ENCODE measurements at places on chromosomes 4 and X. TPM values are rescaled to one million over a fixed set of nuclear protein-coding genes. Genes with fewer than 3 reads are reported as not detected.

The AFAP1 gene
- 31.4 TPM for total RNA-seq

The RPA4 gene
- 2.3 TPM for total RNA-seq

The G3BP2 gene
- 149 TPM for total RNA-seq

The AFF2 gene
- total RNA-seq: 0.63 TPM

The CNGA1 gene
- total RNA-seq: 5.4 TPM

The ASB9 gene
- 2.7 TPM for total RNA-seq

Measured in mucosa of descending colon (tissue), 3 donors.